ENCODE measurements at places on chromosomes 13 and 19. TPM values are rescaled to one million over a fixed set of nuclear protein-coding genes. Genes with fewer than 3 reads are reported as not detected.
A peak's percentile ranks its signal among the peaks of the same experiment; 100 is the strongest.

GRCh38 chr13:102935896-102936321 is 90.1 kb downstream of the ERCC5 start:
- DNase-seq: no peak

DNA sequence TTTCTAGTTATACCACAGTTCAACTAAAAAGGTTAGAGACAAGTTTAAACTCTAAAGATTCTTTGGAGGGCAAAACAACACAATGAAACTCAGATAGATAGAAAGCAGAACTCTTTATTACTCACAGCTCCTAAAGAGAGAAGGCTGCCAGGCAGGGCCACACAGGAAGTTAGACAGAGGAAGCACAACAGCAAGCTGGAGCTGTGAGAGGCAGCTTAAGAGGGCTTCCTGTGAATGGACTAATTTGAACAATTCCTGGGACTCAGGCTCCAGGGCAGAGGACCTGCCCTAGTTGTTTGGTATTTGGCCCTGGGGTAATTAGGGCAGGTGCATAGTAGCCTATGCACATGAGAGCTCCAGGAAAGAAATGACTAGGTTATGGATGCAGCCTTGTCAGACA is 803.6 kb downstream of the DIAPH3 start:
- no peak for DNase-seq

- peak; percentile 21 for DNase-seq
Observed at GRCh38 chr19:6739883-6740588, 556 bp downstream of the TRIP10 start.

DNA sequence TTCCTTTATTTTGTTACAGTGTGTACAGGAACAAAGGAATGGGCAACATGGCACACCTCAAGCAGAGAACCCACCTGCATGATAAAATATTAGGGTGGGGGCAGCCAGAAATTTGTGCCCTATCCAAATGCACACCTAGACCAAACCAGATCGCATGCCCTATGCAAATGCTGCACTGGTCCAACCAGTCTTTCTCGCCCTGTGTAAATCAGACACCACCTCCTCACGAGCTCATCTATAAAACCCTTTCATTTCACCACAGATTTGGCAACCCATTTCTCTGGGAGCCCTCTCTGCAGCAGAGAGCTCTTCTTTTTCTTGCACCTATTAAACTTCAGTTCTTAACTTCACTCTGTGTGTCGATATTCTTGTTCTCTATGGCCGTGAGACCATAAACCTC is 1559.2 kb downstream of the SLITRK1 start:
- no peak for DNase-seq

DNA sequence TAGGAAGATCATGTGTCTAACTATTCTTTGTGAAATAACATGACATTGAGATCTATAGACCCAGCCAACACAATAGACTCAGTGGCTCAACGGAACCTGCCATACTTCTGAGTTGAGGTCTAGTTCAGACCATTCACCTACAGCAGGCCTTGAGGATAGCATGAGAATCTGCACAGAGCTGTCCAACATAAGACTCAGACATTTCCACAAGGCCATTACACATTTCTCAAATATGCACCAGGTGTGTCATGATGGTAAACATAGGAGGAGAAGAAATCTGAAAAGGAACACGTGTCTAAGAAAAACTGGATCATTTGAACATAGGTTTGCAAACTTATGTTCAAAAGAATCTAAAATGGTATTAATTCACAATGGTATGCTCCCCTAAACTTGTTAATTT is 421.4 kb downstream of the SLITRK6 start:
- no peak for DNase-seq

GRCh38 chr19:54114340-54115108 is 933 bp downstream of the TFPT start:
- no peak for DNase-seq

Gene ZNF470
- 7.9 TPM for polyA plus RNA-seq

DNA sequence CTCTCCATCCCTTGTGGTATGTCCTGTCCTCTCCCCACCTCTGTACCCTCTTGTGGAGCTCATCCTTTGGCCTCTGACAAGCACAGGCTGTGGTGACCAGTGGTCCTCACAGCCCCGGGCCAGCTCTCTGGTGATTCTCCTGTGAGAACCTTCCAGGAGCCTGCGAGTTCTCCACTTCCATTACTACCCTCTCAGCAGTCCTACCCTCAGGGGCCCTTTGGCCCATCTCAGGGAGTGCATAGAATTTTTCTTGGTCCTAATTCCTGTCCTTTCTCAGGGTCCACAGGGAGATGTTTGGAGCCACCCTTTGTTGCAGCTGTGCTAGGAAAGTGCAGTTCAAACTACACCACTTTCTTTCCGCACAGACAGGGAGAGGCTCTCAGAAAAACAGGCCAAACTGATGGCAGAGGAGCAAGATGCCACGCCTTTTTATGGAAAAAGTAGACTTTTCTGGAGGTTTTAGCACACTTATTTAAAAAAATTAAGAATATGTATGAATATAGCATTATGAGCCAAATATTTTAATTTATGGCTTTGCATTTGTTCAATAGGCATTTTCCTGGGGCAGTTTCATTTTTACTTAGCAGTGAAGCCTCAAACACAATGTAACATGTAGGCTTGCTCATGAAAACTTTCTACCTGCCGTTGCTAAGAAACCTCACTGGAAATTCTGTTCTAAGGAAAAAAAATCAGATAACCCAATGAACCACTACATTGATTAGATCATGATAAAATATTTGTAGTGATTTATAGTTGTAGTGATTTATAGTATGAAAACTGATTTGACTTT is 92.0 kb downstream of the GPR12 start:
- no peak for DNase-seq

DNA sequence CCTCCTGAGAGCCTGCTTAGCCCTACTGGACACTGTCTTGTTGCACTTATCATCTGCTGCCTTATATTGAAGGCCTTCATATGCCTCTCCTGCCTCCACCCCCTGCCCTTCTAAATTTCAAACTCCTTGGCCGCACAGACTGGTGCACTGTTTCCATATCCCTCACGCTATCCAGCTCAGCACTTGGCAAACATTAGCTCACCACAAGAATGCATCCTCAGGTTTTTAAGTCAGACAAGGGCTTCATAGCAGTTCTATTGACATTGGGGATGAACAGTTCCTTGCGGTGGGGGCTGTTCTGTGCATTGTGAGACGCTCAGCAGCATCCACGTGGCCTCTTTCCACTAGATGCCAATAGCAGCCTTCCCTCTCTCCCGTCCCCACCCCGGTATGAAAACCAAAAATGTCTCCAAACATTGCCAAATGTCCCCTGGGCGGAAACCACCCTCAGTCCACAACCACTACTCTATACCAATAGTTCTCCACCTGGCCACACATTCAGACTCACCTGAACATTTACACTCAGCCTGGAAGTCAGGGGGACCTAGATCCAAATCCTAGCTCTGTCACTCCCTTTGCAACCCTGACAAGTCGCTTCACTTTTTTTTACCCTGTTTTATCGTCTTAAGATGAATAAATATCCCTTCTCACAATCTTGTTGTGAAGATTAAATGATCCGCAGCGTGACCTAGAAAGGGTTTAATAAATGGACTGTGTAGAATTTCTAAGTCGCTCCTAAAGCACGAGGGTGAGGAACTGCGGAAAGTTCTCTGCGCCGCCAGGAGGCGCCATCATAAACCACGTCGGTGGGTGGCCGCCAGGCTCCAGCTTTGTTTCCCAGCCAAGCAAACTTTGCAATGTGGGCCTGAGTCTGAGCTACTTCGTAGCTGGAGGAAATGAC is 3.6 kb upstream of the CEACAM3 start:
- DNase-seq: no peak

Gene CGB2
- not detected for polyA plus RNA-seq

GRCh38 chr19:49593233-49594113 is 2.5 kb downstream of the PRR12 start:
- peak; percentile 87 for DNase-seq

DNA sequence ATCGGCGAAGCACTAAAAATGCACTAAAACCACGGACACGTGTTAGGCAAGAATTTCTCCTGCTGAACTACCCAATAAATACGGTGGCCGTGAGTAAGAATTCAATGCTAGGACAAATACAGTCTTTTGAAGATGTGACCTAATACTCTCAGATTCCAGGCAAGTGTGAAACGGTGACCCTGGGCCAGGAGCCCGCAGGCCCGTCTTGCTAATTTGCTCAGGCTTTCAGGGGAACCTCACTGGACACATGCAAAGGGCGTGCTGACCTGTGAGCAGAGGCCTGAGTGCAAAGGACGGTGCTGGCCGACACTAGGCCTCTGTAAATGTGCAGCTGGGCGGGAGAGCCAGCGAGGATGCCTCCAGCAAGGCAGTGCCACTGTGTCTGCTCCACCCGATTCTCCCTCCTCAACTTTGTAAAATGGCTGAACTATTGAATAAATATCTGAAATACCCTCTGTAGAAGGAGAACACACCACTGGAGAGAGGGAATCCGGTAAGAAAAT is 70.1 kb downstream of the STK24 start:
- DNase-seq: no peak

Gene RDH8
- polyA plus RNA-seq: not detected

DNA sequence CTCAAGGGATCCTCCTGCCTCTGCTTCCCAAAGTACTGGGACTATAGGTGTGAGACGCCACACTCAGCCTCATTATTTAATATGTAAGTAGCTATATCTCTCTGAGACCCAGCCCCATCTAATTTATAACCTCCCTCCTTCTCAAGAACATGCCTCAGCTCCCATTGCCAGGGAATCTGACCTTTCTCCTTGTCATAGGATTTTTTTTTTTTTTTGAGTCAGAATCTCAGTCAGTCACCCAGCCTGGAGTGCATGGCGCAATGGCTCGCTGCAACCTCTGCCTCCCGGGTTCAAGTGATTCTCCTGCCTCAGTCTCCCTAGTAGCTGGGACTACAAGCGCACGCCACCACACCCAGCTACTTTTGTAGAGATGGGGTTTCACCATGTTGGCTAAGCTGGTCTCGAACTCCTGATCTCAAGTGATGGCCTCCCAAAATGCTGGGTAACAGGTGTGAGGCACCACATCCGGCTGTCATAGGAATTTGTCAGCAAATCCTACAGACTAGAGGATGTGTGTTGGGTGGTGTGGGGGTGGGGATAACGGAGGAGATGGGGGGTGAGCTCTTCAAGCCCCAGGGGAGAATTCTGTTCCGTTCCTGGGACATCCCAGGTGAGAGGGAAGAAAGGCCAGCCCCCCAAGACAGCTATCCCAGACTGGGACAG is 5.1 kb upstream of the EPS8L1 start:
- DNase-seq: no peak

DNA sequence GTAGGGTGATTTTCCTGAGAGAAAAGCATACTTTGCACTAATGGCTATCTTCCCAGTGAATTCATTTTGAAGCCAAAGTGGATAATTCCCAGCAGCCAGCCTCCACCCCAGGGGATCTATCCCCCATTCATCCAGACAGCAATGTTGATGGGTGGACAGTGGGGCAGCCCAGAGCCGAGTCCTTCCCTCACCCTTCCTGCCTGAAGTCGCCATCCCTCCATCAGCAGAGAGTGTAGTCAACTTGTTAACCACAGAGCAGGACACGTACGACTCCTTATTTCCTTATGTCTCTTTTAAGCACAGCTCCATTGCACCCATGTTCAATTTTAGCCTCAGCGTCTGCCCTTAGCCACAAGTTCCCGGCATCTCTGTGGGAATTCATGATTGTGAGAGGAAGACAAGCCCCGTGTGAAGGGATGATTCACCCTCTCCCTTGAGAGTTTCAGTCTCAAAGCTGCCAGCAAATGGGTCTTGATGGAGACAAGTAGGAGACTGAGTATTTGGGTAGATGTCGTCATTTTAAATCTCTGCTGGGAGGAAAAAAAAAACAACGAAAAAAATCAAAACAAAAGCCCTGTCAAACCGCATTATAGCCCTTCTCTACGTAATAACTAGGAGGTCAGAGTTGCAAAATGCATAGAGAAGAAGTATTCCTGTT is 58.3 kb upstream of the MEDAG start:
- DNase-seq: peak; percentile 58

Gene TEX101
- polyA plus RNA-seq: 0.09 TPM

- DNase-seq: no peak
Observed at GRCh38 chr19:10284065-10284959, 2.4 kb upstream of the ICAM4 start.

DNA sequence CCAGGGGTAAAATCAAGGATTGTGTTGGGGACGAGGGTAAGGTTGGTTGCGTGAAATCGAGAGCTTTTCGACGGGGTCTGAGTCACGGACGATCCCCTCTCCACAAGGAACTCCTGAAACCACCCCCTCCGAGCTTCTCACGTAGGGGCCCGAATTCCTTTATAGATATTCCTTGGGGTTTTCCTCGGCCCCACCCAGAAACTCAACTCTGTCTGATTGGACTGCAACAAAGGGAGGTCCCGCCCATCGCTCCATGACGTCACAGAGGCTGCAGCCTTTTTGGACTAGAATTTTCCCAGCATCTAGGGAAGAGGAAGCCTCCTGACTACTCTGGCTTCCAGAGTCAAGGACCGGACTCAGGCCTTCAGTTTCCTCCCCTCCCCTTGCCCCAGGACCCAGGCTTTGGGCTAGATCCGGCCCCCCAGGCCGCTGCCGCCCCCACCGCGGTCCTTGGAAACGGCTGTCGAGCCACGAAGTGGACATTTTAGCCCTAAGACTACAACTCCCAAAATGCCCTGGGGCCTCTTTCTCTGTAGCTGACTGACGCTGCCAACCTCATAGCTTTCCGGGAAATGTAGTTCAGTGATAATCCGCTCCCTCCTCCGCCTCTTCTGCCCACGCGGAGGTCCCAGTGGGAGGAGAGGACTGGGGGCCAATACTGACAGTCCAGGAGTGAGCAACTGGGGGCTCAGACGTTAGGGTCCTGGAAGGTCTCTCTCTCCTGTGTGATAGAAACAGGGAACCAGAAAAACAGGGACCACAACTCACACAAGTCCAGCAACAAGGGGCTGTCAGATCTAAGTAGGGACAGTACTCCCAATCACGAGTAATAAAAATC is at the start of gene IZUMO1:
TSS of gene IZUMO1 (minus strand) at position 172 of the 838 bp plus-strand sequence. CDS start 1,050 bp downstream, outside the sequence.
- DNase-seq: peak; percentile 72

Gene HSPBP1
- 50.7 TPM for polyA plus RNA-seq

DNA sequence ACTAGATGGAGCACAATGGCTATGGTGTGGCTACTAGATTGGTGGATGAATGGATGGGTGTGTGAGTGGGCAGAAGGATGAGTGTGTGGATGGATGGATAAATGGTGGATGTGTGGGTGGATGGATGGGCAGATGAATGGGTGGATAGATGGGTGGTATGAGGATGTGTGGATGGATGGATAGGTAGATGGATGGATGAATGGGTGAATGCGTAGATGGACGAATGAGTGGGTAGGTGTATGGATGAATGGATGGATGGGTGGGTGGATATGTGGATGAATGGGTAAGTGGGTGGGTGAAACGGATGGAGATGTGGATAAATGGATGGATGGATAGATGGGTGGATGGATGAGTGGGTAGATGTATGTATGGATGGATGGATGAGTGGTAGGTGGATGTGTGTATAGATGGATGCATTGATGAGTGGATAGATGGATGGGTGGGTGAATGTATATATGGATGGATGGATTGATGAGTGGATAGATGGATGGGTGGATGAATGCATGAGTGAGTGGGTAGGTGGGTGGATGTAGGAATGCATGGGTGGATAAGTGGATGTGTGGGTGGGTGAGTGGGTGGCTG is 114.2 kb downstream of the TEX29 start:
- no peak for DNase-seq

Gene SYDE1
- 33.0 TPM for polyA plus RNA-seq

Gene ATP8A2
- polyA plus RNA-seq: 13.1 TPM

Gene NEK5
- 3.7 TPM for polyA plus RNA-seq
